ENCODE measurements at places on chromosomes 13 and 19. TPM values are rescaled to one million over a fixed set of nuclear protein-coding genes. Genes with fewer than 3 reads are reported as not detected.

GRCh38 chr19:40134866-40135265, 44.1 kb upstream of the ZNF780A start:
- DNase-seq: no peak

DNA sequence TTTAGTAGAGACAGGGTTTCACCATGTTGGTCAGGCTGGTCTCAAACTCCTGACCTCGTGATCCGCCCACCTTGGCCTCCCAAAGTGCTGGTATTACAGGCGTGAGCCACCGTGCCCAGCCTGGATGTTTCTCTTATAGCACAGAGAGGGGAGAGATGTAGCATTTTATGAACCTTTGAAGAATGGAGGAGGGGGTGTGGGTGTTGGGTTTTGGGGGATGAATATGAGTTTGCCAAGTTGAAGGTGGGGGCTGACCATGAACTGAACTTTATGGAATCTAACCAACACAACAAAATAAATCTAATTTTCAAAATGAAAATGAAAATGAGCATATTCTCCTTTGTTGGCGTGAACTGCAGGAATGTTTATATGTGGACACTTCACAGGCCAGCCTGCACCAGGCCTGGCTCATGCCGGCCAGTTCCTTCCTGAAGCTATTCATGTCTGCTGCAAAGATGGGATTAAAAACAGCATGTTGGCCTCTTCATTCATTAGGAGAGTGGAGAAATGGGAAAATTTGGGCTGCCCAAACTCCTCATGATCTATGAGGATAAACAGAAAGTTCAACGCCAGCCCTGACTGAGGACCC, 39.5 kb upstream of the HOMER3 start:
- DNase-seq: no peak

DNA sequence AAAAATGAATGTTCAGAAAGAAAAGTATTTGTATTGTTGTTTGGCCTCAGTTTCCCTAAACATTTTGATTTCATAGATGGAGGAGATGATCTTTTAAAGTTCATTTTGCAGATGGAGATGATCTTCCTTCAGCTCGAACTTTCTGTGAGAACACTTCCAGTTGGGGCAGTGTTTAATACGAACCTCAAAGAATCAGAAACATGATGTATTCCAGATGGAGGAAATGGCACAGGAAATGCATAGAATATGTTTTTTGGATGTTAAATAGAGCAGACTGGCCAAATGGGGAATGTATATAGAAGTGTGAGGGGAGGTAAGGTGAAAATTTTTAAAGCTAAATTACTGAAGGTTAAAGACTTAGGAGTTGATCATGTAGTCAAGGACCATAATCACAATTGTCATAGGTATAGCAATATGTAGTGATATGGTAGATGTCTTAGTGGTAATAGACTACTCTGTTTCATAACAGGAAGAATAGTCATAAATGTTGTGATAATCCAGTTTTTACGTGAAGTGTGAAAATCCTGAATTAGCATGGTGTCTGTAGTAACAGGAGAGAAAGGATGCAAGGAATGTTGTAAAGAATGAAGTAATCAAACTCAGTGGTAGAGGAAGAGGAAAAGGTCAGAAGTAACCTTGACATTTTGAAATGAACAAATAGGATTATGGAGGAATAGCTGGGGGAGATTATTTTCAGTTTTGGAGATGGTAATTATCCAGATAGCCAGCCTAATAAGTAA, 5.1 kb downstream of the RAP2A start:
- no peak for DNase-seq

DNA sequence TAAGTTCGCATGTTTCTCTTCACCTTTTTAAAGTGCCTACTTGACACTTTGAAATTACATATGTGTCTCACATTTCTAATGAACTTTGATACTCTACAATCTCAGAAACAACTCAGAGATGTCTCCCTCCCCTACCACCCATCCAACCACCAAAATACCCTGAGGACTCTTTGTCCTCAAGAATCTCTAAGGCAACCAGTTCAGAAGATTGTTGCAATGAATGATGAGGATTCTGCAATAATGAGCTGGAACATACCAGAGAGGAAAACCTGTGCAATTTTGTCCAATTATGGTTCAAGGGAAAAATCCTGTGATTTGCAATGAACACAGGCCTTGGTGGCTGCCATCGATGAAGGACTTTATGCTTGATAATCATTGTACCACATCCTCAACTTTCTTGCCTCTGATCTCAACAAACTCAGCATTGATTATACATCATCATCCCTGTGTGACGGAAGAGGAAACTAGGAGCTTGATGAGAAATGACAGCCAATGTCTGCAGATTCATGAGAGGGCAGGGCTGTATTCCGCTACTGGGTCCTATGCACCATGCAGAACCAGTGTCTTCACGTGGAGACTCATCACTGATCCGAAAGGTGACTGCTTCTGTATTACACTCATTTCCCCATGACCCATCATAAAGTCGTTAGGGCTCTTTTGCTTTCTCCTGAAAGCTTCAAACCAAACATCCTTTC, 1.1 kb downstream of the FPR1 start:
- no peak for DNase-seq

GRCh38 chr13:23609874-23610576, 39.8 kb downstream of the TNFRSF19 start:
- DNase-seq: no peak

- no peak for DNase-seq
Measured at GRCh38 chr19:45402298-45403061, 2.4 kb downstream of the PPP1R13L start.

DNA sequence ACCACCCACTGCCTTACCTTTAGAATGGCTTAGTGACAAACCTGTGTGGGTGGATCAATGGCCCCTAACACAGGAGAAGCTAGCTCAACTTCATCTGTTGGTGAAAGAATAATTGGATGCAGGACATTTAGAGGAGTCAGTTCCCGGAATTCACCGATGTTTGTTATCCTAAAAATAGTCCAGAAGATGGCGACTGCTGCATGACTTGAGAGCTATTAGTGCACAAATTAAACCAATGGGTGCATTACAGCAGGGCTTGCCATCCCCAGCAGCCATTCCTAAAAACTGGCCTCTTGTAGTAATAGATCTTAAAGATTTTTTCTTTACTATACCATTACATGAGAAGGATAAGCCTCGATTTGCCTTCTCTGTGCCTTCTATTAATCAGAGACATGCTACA, 46.8 kb upstream of the ZNF726 start:
- DNase-seq: no peak

DNA sequence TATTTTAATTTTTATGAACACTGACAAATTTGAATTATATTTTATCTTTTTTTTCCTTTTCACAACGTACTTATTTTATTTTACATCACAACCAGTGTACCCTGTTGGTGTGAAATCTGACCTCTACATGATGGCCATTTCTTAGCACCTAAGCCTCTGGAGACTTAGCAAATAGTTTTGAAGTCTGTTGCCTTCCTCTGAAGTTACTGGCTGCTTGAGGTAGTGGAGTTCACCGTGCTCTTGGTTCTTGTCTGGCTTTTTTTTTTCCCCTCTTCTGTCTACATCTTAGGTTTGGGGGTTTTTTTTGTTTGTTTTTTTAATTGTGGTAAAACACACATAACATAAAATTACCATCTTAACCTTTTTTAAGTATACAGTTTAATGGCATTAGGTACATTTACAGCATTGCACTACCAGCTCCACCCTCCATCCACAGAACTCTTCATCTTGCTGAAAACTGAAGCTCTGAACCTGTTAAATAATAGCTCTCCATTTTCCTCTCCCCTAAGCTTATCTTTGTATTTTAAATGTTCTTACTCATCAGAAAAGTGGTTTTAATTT, 94.1 kb upstream of the MLNR start:
- no peak for DNase-seq

GRCh38 chr13:40352380-40352778, 314.1 kb downstream of the FOXO1 start:
- DNase-seq: no peak

DNA sequence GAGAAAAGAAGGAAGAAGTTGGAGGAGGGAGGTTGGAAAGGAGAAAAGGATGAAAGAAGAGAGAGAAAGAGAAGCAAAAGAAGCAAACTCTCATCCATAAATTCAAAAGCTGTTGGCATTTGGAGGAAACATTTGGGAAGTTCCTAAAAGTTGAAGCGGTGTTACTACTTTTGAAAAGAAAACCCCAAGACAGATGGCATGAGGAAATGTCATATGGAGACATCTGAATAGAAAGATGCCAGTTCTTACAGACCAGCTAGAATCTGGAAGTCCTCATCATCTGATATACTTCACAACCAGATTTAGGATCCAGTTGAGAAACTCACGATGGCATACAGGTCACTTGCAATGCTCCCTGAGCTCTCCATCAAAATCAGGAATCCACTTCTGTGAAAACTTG, 86.9 kb downstream of the RAP2A start:
- no peak for DNase-seq

GRCh38 chr13:24274452-24275021, 34.8 kb upstream of the C1QTNF9 start:
- DNase-seq: peak; percentile 21

DNA sequence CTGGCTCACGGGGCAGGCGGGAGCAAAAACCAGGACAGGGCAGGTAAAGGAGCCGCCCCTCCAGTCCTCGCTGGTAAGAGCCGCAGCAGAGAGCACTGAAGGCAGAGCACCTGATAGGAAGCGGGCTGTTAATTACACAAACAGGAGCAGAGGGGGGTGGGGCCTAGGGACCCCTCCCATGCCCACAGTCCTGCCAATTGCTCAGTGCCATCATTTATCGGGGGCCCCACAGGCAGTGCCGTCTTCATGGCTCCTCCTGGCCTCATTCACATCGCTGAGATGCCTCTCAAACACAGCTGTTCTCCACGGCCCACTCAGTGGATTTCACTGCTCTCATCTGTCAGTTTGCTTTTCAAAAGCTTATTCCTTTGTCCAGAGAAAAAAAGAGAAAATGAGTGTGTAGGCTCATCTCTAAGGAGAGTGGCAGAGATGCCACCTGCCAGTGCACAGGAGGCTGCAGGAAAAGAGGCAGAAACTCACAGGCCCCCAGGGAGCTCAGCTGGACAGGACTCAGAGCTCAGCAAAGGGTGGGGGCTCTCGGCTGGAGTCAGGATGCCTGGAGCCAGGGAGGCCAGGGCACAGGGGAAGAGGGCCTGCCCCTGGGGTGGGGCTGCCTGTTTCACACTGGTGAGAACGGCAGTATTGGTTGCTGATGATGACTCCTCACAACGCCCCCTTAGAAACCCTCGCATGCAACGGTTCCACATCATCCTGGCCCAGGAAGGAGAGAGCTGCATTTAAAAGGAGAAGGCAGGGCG, 174.6 kb downstream of the COL4A1 start:
- no peak for DNase-seq

- no peak for DNase-seq
Measured at GRCh38 chr19:5592531-5593342, 25.0 kb upstream of the TINCR start.

DNA sequence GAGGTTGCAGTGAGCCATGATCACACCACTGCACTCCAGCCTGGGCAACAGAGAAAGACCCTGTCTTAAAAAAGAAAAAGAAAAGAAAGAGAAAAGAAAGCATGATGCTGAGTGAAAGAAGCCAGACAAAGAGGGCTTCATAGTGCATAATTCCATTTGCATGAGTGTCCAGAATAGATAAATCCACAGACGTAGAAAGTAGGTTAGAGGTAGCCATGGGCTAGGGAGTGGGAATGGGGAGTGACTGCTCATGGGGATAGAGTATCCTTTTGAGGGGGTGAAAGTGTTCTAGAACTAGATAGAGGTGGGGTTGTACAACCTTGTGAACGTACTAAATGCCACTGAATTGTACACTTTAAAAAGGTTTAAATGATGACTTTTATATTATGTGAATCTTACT, 7.6 kb upstream of the OR1I1 start:
- no peak for DNase-seq

Gene FPR1
- not detected for polyA plus RNA-seq

Gene CYP2A6
- not detected for polyA plus RNA-seq

Gene KLK12
- not detected for polyA plus RNA-seq

Gene KLK6
- polyA plus RNA-seq: not detected

Gene CGB3
- not detected for polyA plus RNA-seq

Gene SMIM17
- polyA plus RNA-seq: 0.17 TPM
